Brain pericyte (primary cell): ENCODE measurements at places on chromosomes 4 and X.

- DNase-seq, result no peak
These were observed 396.4 kb upstream of the TRAM1L1 start for GRCh38 chr4:117481742-117482141.

- no peak for DNase-seq
These were observed 54.4 kb downstream of the PPP3CA start for GRCh38 chr4:101292901-101293300.

DNA sequence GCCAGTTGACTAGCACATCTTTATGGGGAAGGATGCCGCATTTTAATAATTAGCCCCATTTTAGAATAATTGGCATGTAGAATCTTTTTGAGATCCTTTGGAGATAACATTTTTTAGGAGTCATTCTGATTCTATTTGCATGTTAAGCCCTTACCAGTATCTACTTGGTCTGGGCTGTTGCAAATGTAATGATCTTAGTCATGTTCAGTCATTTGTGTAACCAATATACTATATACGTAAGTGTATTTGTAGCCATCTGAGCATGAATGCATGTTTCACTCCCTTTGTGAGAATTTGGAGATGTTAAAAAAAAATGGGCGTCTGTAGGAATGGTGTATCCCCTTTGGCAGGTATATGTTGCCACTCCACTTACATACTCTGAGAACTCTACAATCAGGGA, 119.1 kb downstream of the TEX13A start:
- no peak for DNase-seq

DNA sequence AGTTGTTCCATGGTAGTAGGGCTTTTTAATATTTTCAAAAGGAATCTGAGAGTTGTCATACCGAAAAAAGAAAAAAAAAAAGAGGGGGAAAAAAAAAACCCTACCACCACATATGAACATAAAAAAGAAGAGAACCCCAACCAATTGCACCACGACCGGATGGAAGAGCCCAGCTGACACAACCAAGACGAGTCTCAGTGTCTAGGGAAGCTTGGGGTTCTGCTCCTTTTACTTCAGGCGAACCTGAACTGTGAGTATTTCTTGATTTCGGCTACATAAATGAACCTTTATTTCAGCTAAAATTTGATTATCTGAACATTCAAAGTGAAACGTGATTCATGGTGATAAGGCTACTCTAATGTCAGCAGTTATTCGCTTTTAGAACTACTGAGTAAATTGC, at the start of gene GPR34:
TSS of gene GPR34 (plus strand) at position 139 of the 400 bp plus-strand sequence. CDS start 6,661 bp downstream, outside the sequence.
- DNase-seq, result no peak

- DNase-seq, result no peak
These were observed 107.2 kb downstream of the TRIML1 start for GRCh38 chr4:188246488-188246887.

DNA sequence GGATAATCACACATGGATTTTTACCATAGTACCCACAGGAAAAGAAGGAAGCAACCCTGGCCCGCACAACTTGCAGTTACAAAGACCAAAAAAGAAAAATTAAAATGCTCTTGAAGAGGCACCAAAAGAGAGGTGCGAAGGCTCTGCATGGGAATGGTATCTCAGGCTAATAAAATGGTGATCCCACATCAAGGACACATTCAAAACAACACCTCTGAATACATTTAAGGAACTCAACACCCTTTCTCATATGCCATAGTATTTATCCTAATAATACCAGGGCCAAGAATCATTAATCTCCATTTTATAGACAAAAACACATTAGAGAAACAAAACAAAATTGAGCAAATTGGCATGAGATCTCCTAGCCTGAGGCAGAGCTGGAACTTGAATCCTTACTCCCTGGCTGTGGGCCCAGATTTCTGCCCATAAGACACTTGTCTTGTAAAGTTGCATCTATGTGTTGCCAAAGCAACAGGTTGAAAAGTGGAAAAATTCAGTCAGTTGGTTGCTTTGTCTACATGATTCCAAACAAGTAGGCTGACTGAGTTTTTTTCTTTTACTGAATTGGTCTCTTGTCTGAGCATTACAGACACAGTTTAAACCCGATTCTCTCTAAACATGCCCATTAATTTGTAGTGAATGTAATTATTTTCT, 33.5 kb downstream of the GUCY2F start:
- DNase-seq, result no peak

GRCh38 chrX:57286507-57287251, at the start of gene FAAH2:
Gene FAAH2 (plus strand): TSS chrX:57286706. CDS start chrX:57286826, 120 bp downstream.
- no peak for DNase-seq

GRCh38 chrX:65932173-65933084, 107.5 kb downstream of the VSIG4 start:
- no peak for DNase-seq

DNA sequence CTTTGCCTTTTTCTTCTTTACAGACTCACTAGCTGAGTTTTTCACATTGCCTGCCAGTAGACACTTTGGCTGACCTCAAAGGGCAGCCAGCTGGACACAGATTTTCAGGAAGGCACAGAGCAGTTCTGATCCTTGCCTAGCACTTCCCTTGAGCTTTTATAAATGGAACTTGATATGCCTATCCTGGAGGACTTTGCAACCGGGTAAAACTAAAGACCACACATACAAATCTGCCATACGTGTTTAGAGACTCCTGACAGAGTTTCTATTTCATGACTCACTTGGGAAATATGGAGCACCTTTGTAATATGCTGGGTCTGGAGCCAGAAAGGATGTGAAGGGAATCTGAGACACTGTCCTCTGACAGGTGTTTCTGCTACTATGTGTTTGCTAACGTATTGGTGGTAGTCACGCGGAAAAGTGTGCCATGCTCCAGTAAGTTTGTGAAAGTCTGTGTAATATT, 56.7 kb upstream of the RASSF6 start:
- DNase-seq, result no peak

- DNase-seq, result no peak
These were observed 19.6 kb upstream of the TMEM184C start for GRCh38 chr4:147597561-147597960.
